ENCODE measurements at places on chromosomes 7 and 10. TPM values are rescaled to one million over a fixed set of nuclear protein-coding genes. Genes with fewer than 3 reads are reported as not detected.

- no peak for DNase-seq
Observed at GRCh38 chr10:4107285-4107851, 322.4 kb upstream of the KLF6 start.

DNA sequence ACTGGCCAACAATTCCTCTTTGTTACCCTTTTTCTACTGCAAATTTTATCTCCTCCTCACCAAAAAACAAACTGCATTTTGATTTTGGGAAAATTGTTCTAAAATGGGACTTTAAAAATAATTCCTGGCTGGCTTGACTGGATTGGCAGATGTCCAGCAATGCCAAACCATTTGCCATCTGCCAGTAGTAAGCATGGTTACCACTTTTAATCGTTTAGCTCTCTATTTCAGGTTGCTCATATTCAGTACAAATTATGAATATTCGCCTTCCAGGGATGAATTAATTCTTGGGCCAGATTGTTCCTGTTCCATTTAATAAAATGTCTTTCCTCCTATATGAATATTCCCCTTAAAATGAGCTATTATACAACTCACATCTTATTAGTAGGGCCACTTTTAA is 35.7 kb downstream of the SMNDC1 start:
- no peak for DNase-seq

Gene PTPN12
- total RNA-seq = 55.1 TPM

Gene SPDYE5
- total RNA-seq = not detected

DNA sequence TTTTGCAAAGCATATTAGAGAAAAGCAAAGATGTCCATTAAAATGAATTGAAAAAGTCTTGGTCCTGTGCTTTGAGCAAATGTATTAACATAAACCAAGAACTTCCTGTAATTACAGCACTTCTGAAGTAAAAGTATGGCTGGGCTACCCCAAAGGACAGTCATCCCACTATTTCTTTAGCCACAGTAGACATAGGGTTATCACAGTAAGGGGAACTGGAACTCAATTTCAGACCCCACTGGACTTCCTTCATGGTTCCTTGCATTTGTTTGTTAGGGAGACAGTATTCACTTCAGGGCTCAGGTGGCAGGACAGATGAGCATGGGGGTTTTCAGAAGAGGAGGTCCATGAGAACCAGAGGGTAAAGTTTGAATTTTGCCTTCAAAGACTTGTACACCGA is 203.1 kb upstream of the PDE1C start:
- DNase-seq = no peak

DNA sequence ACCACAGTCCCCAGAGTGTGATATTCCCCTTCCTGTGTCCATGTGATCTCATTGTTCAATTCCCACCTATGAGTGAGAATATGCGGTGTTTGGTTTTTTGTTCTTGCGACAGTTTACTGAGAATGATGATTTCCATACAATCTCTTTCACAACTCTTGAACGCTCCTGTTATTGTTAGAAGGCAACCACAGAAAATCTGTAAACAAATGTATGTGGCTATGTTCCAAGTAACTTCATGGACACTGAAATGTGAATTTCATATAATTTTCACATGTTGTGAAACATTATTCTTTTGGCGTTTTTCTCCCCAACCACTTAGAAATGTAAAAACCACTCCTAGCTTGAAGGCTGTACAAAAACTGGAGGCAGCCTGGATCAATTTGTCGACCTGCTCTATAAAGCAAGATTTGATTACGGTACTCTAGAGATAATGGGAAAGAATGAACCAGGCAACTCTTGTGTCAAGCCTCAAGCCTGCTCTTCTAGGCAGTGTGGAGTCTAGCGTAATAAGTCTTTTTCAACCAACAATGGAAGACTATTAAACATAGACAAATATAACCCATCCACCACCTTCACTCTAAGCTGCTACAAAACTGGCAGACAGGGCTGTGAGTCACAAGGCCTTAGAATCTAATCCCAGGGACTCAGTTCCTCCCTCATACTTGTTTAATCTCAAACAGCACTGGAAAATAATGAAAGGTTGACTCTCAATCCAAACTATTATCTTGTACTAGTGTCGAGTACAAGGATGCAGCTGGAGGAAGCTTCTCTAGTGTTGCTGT is 22.7 kb downstream of the ARL3 start:
- no peak for DNase-seq

Gene RELN
- total RNA-seq = 22.0 TPM
